ENCODE measurements at places on chromosomes 11 and 22.

GRCh38 chr11:12382451-12382850, 5.1 kb downstream of the PARVA start:
- no peak for DNase-seq

- peak; percentile 86 for DNase-seq
Observed at GRCh38 chr22:17910561-17911311, 113.6 kb downstream of the MICAL3 start.

GRCh38 chr11:35126879-35127581, 11.9 kb upstream of the CD44 start:
- DNase-seq, result no peak

DNA sequence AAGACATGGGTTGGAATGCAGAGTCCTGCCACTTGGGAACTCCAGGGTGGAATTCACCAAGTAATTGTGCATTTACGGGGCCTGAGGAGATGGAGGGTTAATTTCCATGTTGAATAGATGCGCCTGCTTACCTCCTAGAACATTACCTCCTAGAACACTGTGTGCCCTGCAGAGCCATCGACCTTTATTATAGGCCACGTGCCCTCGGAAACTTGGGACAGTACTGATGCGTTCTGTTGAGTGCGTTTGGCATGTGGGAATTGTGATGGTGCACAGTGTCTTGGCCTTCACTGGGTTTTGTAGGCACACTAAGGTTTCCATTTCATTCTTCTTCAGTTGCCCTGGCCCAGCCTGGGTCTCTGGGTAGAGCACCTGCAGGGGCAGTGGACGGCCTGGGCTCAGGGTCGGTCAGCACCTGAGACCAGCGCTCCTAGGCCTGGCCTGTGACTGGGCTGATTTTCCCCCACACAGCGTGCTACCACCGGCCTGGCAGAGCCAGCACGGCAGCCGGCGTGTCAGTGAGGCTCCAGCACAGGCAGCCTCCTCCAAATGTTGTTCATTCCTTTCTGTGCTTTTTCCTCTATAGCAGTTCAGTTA, 12.7 kb downstream of the TRMU start:
- DNase-seq, result no peak

DNA sequence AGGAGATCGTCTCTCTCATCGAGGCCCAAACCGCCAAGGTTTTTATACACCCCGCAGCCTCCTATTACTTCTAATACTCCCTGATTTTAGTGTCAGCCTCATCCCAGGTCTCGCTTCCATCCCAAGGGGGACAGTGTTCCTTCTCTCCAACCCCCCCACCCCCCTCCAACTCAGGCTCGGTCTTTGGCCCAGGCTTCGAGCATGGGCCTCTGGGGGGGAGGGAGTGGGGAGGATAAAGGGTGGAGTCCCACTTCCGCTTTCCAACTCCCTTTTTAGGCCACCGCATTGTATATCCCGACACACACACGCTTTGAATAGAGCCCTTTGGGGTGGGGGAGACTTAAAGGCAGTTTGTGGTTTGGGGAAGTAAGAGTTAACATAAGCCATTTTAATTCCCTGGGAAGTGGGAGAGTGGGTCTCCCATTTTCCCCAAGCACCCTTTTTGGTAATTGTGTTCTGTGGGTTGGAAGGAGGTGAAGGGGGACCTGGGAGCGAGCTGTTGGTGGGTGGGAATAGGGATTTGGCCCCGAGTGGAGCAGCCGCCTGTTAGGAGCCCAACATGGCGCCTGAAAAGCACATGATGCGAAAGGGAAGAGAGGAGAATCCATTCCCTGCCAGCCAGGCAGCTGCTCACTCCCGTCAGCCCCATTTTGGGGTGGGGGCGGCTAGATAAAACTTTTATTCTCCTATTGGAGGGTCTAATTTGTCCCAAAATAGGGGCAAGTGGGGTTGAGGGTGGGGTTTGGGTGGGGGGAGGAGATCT, 844 bp downstream of the PCF11 start:
- peak; percentile 72 for DNase-seq

GRCh38 chr11:70019576-70020011, 58.5 kb upstream of the ANO1 start:
- DNase-seq, result no peak

DNA sequence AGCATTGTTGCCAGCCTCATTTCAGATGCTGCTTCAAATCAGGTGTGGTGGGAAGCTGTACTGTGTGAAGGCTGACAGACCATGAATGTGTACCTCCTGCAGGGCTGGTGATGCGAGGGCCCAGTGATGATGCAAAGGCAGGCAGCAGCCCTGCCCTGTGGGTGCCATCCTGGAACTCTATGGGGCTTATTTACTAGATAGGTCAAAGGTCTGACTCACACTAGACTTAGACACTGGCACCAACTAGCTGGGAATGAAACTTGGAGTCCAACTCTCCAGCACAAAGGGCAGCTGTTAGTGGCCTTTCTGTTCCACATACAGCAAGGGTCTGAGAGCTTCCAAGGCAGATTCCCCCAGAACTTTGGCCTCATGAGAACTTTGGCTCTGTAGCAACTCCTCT, 138.4 kb downstream of the TTC17 start:
- DNase-seq, result no peak

DNA sequence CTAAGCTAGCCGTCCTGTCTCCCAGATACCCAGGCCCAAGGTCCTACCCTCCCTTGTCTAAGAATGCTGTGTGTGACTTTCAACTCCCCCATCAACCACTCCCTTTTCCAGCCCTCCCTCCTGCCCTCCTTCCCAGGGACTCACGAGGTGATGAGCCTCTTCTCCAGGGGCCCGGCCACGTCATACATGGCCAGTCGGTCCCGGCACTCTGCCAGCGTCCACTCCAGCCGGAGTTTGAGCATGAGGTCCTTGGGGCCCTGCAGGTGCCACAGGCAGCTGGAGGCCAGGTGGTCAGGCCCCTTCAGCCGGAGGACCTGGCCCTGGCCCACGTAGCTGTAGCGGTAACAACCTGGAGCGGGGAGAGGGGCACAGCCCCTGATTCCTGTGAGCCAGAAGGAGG, 20.1 kb downstream of the TMPRSS6 start:
- no peak for DNase-seq

- DNase-seq, result peak; percentile 46
Observed at GRCh38 chr22:37482244-37482643, 3.9 kb downstream of the MFNG start.

- DNase-seq, result no peak
Observed at GRCh38 chr11:45657496-45658260, 7.7 kb downstream of the CHST1 start.

DNA sequence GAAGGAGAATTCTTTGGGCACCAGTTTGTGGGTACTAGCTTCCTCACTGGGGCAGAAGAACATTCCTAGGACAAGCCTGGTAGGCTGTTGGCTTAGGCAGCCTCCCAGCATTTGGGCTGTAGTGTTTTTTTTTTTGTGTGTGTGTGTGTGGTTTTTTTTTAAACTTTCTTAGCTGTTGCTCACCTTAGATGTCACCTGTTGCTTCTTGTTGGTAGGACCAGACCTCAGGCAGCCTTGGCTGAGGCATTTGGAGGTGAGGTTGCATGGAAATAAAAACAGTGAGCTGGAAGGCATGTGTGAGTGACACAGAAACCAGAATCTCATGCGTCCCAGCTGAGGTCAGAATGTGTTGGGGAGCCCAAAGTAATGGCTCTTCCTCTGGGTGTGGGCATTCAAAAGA, 21.3 kb downstream of the AMPD3 start:
- DNase-seq, result no peak

DNA sequence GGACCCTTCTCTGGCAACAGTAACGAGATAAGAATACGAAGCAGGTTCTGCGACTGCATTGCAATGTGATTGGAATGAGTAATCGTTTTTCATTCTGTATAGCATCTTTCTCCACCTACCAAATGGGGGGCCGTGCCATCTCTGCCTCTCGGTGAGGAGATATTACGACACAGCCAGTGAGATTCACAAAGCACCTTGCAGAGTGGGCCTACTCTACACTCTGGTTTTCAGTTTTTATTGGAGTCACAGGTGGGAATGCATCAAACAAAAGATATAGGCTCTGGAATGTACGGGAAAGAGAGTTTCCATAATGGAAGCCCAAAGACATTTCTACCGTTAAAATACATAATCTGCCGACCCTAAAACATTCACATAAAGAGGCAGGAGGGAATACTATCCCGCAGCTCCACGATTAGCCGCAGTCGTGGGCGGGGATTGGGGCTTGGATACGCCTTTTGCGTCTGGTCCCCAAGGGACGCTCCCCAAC, 423 bp upstream of the RTN3 start:
- DNase-seq, result peak; percentile 96

DNA sequence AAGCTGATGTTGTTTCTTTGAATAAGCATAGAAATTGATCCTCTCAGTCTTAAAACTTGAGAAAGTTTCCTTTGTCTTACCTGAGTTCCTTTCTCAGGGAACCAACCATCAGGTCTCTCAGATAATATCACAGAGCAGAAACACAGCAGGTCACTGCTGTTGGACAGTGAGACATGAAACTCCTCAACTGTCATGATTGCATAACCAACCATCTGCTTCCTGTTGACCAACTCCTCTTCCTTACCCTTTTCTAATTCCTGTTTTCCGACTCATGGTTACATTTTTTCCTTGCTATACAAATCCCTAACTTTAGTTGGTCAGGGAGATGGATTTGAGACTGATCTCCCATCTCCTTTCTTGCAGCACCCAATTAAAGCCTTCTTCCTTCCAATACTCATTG, 845.3 kb downstream of the FAM181B start:
- DNase-seq, result no peak

DNA sequence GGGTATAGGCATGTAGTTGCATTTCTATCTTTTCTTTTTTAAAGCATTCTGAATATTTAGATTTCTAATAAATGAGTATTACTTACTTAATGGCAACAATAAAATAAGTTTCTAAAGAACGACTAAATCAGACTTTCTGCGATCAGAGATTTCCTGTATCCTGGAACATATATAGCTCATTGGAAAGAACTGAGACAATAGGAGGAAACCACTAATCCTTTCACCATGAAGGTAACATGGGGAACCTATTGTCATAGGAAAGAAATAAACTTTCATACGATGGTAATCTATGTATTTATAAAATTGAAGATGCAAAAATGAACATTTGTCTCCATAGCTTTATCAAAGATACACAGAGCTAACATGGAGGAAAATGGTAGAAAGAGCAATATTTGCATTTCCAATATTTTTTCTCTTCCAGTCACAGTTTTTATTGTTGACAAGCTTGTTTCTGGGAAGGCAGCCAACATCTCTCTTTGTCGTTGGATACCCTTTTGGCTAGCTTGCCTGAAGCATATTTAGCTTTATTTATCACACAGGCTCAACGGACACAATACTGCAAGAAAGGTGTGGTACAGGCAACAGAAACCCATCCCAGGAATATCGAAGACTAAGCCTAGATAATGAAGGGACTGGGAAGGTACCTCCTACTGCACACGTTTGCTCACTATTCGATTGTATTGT, 293.3 kb upstream of the MPPED2 start:
- DNase-seq, result peak; percentile 68

DNA sequence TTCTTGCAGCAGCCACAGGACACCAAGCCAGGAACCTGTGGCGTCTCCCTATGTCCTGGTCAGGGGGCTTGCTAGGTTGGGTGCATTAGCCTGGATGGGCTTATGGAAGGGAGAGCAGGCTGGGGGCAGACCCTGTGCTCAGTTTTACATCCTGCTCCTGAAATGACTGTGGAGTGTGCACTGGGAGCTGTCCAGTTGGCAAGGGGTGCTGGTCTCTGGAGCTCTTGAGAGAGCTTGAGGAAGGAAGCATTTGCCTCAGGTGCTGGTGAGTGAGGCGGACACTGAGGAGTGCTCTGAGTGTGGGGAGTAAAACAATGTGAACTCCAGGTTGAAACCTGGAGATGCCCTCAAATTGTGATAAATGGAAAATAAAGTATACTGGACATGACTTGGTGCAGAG, 3.4 kb downstream of the SCGB1D4 start:
- no peak for DNase-seq

- DNase-seq, result no peak
Observed at GRCh38 chr11:70517988-70518907, 119.9 kb downstream of the CTTN start.

DNA sequence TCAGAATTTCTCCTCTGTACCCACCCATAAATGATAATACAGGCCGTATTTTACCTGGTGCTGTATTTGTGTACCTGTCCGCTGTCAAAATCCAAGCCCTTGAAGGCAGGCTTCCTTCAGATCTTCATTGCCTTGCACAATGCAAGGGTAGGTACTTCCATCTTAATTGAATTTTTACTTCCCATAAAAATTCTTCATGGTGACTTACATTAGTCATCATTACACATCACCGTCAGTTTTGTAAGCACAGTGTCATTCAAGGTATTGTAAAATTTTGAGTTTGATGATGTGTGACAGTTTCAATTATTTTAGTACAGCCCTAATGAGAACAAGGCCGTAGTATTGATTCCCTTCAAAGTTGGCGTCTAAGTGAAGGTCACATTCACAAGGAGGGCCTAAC, 770 bp upstream of the TSG101 start:
- DNase-seq, result no peak

DNA sequence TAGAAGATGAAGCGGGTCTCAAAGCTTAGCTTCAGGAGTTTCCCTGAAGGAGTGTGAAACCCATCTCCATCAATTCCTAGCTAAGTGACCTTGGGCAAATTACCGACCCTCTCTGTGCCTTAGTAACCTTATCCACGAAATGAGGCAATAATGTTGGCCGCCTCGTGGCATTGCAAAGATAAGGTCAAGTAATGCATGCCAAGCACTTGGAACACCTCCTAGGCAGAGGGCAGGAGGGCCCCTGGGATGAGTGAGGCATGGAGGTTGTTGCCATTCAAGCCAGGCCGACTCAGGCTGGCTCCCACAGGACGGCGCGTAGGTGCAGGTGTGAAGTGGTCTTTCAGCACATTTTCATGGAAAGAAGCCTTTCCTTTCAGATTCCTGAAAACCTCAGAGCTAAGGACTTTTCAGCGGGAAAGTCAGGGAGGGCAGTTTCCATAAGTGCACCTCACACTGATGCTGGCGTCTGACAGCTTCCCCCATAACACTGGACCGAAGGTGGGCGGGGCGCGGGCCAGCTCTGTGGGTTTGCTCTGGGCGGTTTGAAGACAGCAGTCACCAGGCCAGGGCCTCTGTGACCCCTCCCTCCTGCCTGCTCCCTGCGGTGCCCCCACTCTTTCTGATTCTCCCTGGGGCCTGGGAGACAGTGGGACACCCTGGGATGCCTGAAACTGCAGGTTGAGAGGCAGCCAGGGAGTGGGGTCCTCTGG, 25.2 kb downstream of the RPS6KA4 start:
- no peak for DNase-seq

GRCh38 chr11:111532365-111532709, 8.2 kb upstream of the LAYN start:
- no peak for DNase-seq

GRCh38 chr11:72702096-72702495, 27.9 kb upstream of the PDE2A start:
- no peak for DNase-seq

GRCh38 chr11:97961431-97961830, 1059.3 kb upstream of the CNTN5 start:
- DNase-seq, result no peak

GRCh38 chr11:7578276-7578955, 64.6 kb downstream of the PPFIBP2 start:
- no peak for DNase-seq

GRCh38 chr11:133078012-133078411, 454.3 kb downstream of the OPCML start:
- no peak for DNase-seq
